ENCODE measurements at places on chromosomes 12 and 14.

- DNase-seq, result peak; percentile 54
Observed at GRCh38 chr14:52117111-52117832, 48.4 kb upstream of the NID2 start.

DNA sequence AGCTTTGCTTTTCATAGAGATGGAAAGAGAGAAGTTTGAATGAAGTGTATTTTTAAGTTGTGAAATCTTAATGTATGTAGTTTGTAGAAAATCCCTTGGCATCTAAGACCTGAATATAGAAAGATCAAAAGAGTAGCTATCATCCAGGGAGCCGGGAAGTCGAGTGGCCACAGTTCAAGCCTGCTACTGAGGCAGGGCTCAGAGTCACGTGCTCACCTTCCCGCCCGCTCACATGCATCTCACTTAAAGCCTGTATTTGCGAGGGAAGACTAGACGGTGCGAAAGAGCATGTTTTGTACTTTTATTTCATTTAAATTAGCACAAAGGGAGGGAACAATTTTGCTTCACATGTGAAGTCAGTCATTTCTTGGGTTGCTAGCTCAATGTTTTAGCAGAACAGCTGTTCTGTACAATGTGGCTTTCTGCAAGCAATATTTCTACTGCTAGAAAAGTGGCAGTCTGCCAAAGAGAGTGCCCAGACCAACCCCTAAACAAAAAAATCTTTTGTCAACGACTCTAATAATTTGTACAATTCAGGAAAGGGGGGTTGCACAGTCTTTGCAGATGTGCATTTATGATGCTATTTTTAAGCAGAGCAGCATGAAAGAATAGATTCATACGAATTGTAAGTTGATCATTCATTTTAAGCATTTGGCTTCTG is 290.7 kb downstream of the NPAS3 start:
- no peak for DNase-seq

DNA sequence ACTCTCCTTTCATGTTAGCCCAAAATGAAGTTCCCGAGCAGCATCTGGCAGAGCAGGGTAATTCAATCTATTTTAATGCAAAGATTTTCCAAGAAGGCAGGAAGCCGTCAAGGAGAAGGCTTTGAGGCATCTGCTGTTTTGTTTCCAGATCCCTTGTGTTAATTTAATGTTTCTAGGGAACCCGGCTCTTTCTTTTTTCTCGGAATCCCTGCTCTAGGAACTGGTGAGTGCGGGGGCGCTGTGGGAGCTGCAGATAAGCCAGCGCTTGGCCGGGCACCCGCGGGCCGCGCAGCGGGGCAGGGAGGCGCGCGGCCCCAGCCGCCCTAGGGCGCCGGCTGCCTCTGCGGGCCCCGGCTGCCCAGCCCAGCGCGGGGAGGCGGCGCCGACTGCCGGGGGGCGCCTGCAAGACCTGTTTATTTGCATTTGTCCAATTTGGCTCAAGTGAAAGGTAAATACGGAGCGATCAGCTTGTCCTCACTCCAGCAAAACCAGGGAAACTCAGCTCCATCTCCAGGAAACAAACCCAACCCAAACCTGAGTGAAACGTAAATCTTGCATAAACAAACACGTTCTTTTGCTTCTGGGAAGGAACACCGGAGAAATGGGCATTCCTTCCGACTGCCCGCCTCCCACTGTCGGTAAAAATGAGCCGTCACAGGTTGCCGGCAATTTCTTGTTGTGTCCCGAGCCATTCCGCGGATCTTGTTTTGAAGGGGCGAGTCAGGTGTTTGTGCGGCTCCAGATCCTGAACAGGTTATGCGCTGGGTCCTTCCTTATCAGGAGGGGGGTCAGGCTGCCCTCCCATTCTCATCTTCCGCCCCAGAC is 65.1 kb downstream of the CRADD start:
- peak; percentile 60 for DNase-seq

DNA sequence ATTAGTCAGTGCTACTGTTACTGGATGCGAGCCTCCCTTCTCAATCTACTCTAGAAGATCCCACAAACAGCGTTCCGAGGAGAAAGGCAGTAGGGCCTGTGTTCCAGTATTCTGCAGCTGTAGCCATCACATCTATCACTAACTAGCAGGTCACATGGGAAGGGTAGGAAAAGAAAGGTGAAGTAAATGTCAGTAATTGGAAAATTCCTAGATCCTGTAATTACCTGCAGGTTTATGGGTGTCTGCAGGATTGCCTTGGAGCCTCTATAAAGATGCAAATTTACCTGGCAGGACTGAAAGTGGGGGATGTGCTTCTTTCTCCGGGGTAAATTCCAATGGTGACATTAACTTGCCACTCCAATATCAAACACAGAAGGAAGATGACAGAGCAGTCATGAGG is 77.8 kb downstream of the FERMT2 start:
- no peak for DNase-seq

- DNase-seq, result no peak
Observed at GRCh38 chr14:100199240-100199860, 39.6 kb upstream of the YY1 start.

DNA sequence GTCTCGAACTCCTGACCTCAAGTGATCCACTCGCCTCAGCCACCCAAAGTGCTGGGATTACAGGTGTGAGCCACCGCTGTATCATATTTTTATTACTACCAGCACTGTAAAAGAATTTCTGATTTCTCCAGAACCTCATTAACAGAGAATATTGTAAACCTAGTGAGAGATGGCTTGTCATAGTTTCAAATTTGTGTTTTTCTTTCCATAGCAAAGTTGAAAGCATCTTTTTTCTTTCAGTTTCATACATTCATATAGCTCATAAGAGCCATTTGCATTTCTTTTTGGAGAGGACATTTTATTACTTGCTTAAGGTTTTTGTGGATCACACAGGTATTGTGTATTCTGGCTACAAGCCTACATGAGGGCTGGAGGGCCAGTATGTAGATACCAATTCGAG is 58.0 kb downstream of the MIS18BP1 start:
- no peak for DNase-seq

GRCh38 chr14:80447392-80447791 is 236.1 kb upstream of the DIO2 start:
- peak; percentile 73 for DNase-seq

- no peak for DNase-seq
Observed at GRCh38 chr14:64604881-64605280, 55.1 kb downstream of the PPP1R36 start.

DNA sequence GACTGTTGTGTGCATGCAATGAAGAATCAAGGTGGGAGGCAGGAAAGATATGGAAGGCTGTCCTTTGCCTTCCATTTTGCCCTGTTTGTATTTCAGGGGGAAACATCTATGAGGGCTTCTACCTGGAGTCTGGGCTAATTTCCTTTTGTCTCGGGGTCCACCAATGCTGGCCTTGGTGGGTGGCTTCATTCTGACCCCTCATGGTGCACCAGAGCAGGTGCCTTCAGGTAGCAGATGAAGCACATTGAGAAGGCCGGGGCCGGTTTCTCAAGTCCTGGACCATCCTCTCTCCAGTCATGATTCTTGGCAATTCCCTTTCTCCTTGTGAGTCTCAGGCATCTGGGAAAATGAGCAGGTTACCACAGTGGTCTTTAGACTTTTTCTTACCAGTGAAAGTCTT is 47.2 kb downstream of the RPH3A start:
- no peak for DNase-seq

- DNase-seq, result no peak
Observed at GRCh38 chr14:102066041-102066451, 20.8 kb downstream of the HSP90AA1 start.

DNA sequence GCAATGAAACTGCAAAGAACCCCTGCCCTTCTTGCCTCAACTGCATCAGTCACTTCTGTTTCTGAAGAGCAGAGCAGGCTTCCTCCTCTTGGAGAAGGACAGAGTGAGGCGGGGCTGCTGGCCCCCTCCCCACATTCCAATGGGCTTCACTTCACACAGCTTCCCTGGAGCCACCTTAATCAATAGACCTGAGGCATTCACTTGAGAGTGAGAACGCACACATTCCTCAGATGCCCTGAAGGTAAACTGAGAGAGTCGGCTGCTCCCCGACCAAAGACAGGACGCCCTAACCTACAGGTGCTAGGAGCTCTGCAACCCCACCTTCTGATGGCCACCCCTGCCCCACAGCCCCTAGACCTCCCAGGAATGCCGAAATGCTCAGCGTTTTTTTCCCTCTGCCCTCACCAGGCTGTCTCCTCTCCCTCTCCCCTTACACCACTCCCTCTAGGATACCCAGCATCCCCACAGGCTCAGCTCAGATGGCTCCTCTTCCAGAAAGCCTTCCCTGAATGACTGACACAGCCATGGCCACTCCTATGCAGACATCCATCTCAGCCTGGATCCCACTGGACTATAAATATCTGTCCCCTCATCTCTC is 31.1 kb downstream of the SYNE3 start:
- DNase-seq, result no peak
